Activated CD8-positive, alpha-beta memory T cell treated with anti-CD3 and anti-CD28 coated beads for 1 hour (primary cell): ENCODE measurements at places on chromosomes 5 and 9.

GRCh38 chr9:20316372-20316771, 305.9 kb downstream of the MLLT3 start:
- DNase-seq: no peak

- no peak for DNase-seq
Observed at GRCh38 chr5:5285906-5286305, 136.6 kb upstream of the ICE1 start.

DNA sequence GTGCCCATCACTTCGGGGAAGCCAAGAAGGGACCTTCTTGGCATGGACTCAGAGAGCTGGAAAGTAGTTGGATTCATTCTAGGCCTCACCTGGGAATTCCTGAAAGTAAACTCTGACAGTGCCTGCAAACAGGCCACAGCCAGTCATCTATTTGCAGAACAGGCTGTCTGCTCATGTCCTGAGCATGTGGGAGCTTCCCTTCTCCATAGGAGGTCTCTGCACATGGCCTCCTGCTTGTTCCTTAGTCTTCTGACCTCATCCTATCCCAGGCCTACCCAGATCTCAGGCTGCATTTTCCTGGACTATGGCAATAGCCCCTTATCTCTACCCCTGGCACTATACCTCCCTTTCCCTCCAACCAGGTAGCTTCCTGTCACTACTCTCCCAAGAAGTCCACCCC, 67.2 kb upstream of the FSTL4 start:
- no peak for DNase-seq

- DNase-seq: no peak
Observed at GRCh38 chr5:43300112-43300511, 13.1 kb downstream of the HMGCS1 start.

DNA sequence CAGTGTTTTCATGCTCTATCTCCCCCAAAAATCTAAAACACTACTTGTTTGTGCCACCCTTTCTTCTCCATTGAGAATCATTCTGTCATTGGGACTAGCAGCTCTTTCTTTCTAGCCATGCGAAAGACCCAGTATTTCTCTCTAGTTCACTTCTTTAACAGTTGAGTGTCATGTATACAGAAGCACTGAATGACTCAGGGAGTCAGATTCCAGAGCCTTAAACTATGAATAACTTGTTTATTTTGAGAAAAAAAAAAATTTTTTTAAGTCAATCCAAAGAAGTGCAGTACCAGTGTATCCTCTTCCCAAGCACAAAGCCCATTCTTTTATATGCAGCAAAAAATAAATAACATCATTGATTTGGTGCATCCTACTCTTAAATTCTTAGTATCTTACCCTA, 415.4 kb upstream of the GRAMD2B start:
- DNase-seq: no peak

GRCh38 chr9:14372437-14373335, 58.7 kb upstream of the NFIB start:
- DNase-seq: no peak

DNA sequence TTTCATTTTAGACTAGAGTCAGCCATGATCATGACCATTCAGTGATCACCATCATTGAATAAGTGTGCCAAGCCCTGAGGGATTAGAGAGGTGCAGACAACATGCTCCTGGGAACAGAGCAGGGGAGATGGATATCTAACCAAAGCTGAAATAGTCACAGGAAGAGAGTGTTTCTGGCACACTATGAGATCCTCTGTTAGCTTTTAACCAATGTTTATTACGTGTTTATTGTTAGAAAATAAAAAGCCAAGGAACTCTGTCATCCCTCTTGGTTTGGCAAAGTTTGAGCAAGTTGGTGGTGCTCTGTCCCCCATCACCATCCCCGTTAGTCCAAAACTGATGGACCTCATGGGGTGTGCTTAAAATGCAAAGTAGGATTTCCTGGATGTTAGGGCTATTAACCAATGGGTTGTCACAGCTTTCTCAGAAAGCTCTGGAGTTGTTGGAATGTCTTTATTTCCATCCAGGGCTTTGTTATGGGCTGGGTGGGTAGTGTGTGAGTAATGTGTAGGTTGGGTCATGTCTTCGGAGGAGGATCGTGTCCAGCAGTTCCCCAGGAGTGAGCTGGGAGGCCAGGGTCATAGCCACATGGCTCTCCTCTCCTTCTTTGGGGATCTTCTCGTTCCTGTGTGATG, 34.9 kb downstream of the SLC28A3 start:
- no peak for DNase-seq

GRCh38 chr5:74310997-74311930, 329.3 kb downstream of the ENC1 start:
- DNase-seq: no peak

DNA sequence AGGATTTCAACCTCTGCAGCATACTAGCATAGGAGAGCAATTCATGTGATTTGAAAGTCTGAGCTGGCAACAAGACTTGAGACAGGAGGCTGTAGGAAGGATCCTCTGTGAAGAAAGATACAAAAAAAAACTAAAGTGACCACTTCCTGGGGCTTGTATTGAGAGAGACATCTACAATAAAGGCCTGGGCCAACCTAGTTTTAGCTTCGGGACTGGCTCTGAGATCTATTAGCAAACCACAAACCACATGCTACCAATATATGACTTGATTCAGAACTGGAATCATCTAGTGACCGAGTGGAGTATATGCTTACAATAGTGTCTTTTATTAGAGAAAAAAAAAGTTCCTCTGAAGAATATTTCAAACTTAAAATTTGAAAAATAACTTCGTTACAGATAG, 1448.9 kb upstream of the CDH6 start:
- DNase-seq: no peak

GRCh38 chr5:155735388-155735787, 591.6 kb upstream of the SGCD start:
- DNase-seq: no peak

- no peak for DNase-seq
Observed at GRCh38 chr9:76897804-76898525, 7.9 kb downstream of the PRUNE2 start.

DNA sequence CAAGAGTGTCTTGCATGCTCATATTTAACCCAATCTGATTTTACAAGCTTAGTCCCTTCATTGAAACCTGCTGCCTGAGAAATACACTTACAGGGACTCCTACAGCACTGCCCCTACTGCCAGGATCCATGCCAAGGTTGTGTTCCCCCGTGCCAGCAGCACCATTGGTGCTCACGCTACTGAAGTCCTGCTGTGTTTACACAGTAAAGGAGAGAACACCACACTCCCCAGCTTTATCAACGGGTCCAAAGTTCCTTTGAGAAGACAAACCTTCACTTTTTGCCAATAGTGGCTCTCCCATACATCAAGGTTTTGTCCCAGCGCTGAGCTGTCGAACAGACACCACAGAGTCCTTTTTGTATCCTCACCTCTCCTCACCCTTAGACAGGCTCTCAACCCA, 155.1 kb upstream of the WWC1 start:
- DNase-seq: no peak

GRCh38 chr9:114299286-114300152, 23.4 kb upstream of the ORM1 start:
- no peak for DNase-seq

- no peak for DNase-seq
Observed at GRCh38 chr5:160887780-160888179, 35.8 kb upstream of the ATP10B start.

- DNase-seq: no peak
Observed at GRCh38 chr9:69379270-69379982, 54.4 kb downstream of the ENTREP1 start.

DNA sequence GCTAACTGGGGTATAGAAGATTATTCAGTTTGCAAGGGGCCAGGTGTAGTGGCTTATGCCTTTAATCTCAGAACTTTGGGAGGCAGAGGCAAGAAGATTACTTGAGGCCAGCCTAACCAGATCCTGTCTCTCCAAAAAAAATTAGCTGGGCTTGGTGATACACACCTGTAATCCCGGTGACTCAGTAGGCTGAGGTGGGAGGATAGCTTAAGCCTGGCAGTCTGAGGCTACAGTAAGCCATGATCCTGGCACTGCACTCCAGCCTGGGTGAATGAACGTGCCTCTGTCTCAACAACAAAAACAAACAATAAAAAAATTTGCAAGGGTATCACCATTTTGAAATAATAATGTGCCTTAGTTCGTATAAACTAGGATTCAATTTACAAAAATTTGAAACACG, 51.3 kb downstream of the BAAT start:
- no peak for DNase-seq

DNA sequence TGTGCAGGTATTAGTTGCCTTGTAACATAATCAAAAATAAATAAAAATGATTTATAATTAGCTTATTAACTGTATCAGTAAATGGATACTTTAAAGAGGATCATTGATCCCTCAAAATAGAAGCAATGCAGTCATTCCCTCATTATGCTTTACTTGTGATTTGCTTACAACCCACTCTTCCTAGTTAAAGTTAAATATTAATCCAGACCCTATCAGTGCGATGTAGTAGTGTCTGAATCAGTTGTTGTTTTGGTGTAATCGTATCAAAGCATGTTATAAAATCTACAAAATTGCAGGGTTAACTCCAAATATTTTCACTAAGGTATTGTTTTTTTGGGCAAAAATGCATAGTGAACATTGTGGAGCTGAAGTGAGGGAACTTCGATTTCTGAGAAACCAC, 17.6 kb downstream of the TENT4A start:
- DNase-seq: no peak

- DNase-seq: no peak
Observed at GRCh38 chr5:77316871-77317661, 106.6 kb downstream of the PDE8B start.

DNA sequence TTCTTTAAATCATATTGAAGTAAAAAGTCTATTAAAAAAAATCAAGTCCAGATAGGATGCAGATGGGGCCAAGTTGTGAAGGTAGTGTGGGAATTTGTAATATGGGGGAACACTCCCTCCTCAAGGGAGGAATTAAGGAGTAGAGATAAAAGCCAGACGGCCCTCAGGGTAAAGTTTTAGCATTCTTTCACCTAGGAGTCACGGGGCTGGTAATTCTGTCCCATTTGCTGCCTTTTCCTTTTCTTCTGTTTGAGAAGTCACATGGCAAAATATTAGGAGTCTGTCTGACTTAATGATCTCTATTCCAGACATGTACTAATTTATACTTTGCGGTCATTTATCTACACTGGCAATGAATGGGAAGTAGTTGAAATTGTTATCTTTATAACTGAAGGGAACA, 61.9 kb downstream of the SNX24 start:
- DNase-seq: no peak

GRCh38 chr5:7405277-7405676, 9.3 kb downstream of the ADCY2 start:
- DNase-seq: no peak

GRCh38 chr9:128593856-128594255, 41.5 kb downstream of the SPTAN1 start:
- DNase-seq: no peak

- no peak for DNase-seq
Observed at GRCh38 chr9:36946653-36947052, 87.4 kb downstream of the PAX5 start.

- no peak for DNase-seq
Observed at GRCh38 chr5:42628821-42629220, 127.8 kb upstream of the CCDC152 start.

DNA sequence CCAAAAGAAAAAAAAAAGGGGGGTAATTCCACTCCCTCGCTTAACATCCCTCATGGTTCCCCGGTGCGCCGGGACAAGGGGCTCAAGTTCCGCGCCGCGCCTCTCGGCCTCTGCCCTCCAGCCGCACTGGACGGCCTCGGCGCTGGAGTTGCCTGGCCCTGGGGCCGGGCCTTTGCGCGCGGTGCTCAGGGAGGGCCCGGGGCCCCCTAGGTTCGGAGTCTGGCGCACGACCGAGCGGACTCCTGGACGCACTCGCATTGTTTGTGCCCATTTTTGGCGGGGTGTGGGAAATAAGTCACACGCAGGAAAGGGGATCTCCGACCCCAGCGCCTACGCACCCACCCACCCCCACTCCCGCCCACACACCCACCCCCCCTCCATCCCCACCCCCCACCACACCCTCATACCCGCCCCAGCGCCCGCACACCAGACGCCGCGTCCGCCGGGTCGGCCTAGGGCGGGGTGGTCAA, 381 bp downstream of the MED22 start:
- DNase-seq: no peak

- no peak for DNase-seq
Observed at GRCh38 chr9:7234144-7234543, 476.4 kb downstream of the KDM4C start.

DNA sequence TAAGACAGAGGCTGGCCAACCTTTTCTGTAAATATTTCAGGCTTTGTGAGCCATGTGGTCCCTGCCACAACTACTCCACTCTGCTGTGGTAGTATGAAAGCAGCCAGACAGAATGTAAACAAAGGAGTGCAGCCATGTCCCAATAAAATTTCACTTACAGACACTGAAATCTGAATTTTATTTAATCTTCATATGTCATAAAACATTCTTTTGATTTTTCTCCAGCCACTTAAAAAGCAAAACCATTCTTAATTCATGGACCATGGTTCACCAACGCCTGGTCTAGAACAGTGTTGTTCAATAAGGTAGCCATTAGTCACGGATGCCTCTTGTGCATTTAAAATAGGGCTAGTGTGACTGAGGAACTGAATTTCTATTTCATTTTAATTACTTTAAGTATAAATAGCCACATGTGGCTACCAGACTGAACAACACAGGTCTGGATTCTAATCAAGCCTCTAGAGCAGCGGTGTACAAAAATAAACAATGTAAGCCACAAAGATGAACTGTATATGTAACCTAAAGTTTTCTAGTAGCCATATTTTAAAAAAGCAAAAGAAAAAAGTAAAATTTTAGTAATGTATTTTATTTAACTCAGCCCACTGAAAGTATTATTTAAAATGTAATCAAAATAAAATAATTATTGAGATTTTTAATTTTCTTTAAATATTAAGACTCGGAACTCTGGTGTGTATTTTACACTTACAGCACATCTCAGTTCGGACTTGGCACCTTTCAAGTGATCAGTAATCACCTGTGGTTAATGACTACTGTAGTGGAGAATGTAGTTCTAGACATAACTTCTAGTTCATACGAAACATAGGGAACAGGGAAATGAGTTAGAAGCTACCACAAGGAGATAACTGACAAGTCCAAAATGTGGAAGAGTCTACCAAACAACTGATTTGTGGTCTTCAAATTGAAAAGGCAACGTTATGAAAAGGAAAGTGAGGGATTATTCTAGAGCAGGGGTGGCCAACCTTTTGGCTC, 14.3 kb downstream of the GEMIN5 start:
- no peak for DNase-seq

GRCh38 chr5:92455011-92455410, 1071.9 kb upstream of the ARRDC3 start:
- DNase-seq: no peak

- DNase-seq: no peak
Observed at GRCh38 chr5:105735704-105736103, 1935.0 kb downstream of the EFNA5 start.

DNA sequence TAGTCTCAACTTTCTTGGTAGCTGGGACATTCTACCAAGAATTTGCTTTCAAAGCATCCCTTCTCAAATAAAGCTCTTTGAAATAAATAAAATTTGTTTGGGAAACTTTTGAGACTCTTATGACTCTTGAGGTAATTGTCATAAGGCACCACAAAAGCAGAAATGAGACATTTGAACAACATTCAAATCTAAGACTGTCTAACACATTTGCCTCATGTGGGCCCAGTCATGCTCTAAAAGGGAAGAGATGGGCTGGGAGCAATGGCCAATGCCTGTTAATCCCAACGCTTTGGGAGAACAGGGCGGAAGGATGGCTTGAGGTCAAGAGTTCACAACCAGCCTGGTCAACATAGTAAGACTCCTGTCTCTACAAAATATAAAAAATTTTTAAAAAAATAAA, 26.4 kb downstream of the SLC31A2 start:
- DNase-seq: no peak
